ENCODE measurements at places on chromosomes 2 and 18. TPM values are rescaled to one million over a fixed set of nuclear protein-coding genes. Genes with fewer than 3 reads are reported as not detected.

The CYRIA gene
- total RNA-seq = 1.7 TPM

DNA sequence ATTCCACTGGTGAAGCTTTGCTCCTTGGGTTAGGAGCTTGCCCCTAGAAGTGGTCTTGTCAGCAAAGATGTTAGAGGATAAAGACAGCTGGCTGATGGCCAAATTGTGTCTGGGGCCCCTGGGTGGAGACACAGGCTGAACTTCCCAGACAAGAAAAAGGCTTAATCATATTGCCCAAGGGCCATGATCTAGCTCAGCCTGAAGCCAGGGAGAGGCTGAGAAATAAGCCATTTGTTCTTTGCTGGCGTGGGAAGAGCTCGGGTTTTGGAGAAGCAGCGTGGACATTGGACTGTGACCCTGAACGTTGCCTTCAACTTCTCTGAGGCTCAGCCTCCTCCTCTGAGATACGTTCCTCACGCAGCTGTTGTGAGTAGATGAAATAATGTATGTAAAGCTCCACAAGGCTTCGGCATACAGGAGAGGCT, 153.0 kb downstream of the ZFP36L2 start:
- peak; percentile 36 for DNase-seq

DNA sequence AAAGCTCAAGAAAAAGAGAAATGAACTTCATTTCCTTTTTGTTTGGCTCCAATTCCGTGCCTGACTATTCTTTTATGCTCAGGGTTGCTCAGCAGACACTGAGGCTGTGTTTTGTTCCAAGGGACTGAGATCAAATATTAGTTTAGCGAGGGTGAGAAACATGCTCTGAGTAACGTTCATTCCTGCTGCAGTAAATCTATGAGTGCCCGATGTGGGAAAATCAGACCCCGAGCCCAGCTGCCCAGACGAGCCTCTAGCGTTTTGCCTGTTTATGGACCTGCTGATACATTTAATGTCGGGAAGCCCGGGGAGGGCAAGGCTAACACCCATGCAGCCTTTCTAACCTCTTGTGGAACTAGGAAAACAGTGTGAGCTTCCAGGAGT, 119.2 kb downstream of the VAPA start:
- no peak for DNase-seq

DNA sequence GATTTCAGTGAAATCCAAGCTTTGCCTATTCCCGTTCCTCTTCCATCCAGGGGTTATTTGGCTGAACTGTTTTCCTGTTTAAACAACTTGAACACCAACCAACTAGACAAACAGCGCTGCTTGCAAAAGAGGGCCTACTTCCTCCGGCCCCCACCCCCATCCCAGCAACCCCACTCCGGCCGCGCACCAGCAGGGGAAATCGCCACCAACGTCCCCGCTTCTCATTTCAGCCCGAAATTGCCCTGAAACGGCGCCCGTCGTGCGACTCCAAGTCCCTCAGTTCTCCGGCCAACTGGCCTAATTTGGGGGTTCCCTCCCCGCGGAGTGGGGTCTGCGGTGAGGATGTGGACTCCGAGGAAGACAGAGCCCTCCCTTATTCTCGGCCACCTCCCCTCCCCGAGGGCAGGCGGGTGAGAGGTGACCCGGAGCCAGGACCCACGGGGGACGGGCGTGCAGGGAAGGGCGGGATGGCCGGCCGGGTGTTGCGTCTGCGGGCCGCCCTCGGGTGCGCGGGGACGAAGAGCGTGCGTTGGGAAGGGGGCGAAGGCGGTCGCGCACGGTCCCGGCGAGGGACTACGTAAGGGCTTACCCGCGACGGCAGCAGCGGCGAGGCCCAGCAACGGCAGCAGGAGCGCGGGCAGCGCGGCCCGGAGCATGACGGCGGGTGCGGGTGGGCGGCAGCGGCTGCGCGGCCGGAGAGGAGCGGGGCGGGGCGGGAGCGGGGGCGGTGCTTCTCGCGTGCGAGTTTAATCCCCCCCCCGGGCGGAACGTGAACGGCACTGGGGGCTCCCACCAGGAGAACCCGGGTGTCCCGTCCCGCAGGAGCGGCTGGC, at the start of gene CD302:
Gene CD302 (minus strand): TSS at position 666 of the 833 bp plus-strand sequence. CDS start 10 bp downstream, at position 656.
- DNase-seq = peak; percentile 45

The UGT1A10 gene
- total RNA-seq = not detected

The BMP10 gene
- not detected for total RNA-seq

The PTPRN gene
- 5.2 TPM for total RNA-seq

The TXNDC2 gene
- total RNA-seq = 0.18 TPM

The GKN2 gene
- total RNA-seq = not detected

GRCh38 chr2:225463449-225463848, 63.9 kb downstream of the NYAP2 start:
- DNase-seq = no peak

DNA sequence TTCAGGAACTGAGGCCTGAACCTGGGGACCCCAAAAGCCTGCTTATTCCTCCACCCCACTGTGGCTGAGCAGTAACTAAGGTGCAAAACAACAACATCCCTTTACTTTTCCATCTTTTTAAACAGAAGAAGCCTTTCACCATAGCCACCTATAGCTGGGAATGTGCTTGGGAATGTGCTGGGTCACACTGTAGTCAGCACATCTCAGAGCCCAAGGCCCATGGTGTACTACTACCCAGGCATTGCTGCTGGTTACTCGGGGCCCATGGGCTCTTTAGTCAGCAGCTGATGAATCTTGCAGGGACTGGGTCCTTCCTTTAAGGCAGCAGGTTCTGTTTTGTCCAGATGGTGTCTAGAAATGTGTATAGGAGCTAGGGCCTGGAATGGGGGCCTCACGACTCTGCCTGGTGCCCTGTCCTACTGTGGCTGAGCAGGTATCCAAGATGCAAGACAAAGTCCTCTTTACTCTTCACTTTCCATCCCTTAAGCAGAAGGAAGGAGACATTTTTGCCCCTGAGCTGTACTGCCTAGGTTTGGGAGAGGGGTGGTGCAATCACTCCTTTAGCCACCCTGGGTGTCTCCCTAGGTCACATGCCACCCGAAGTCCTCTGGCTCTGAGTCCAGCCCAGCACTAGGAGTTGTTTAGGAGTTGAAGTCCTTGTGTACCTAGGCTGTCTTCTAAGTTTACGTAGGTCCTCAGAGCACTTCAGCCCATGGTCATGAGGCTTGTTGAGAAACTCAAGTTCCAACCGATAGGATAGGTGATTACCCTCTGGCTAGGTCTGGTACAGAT, 70.1 kb downstream of the OXER1 start:
- no peak for DNase-seq

The ERICH2 gene
- total RNA-seq = not detected

The HOXD4 gene
- not detected for total RNA-seq

DNA sequence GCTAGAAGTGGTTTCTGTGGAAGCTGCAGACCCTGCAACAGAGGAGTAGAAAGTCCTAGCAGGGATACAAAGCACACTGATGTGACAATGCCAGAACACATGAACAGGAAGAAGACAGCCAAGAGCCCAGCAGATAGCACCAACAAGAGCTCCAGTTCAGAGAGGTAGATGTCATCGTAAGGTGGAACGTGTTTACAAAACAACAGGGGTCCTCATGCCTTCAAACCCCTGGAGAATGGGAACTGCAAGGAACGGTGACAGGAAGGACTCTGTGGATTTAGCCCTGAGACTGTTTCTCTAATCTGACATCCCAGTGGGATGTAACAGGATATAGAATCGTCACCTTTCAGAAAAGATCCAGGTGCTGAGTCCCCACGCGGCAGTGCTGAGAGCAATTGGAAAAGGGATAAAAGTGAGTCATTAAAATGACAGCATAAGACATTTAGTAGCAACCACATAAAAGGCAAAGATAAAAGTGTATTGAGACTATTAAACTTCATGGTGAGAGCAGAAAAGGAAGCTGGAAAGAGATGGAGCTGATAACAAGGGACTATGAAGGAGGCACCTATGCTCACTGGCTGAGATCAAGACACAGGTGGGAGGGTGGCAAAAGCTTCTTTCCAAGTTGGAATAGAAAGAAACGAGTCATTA, 195.2 kb downstream of the FBXO15 start:
- no peak for DNase-seq

The TUBA3D gene
- total RNA-seq = not detected

The STAM2 gene
- total RNA-seq = 55.0 TPM

The UGT1A8 gene
- not detected for total RNA-seq

GRCh38 chr2:522776-523175, 154.4 kb downstream of the TMEM18 start:
- DNase-seq = no peak

- no peak for DNase-seq
Observed at GRCh38 chr2:191176305-191176704, 25.5 kb upstream of the STAT4 start.

GRCh38 chr18:57441071-57441794, 6.1 kb downstream of the ONECUT2 start:
- DNase-seq = peak; percentile 33

The STPG4 gene
- total RNA-seq = 0.28 TPM

- no peak for DNase-seq
Observed at GRCh38 chr2:82062463-82062862, 1757.9 kb upstream of the LRRTM1 start.

- DNase-seq = no peak
Observed at GRCh38 chr2:15421753-15422152, 139.4 kb downstream of the NBAS start.

The GPR75 gene
- total RNA-seq = 1.7 TPM

DNA sequence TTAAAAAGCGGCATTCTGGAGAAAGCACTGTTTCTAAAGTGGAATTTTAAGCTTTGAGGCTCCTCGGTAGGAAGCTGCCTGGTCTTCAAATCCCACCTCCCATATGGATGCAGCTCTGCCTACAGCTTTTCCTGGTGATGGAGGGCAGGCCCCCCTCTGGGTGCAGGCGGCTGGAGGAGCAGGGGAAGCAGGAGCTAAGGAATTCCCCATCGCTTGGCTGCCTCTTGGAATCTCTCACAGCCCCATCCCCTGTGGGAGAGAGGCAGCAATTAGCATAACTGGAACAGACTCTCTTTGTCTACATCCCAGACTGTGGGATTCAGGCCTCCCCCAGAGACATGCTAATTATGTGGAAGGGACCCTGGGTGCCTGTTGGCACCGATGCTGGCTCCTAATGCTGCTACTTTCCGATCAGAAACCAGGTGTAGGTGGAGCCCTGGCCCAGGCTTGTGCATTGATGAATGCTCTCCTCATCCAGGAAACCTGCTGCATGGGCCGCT, 51.3 kb downstream of the LIPG start:
- no peak for DNase-seq

The SERPINB2 gene
- total RNA-seq = 34.4 TPM

The CCDC148 gene
- 0.56 TPM for total RNA-seq

DNA sequence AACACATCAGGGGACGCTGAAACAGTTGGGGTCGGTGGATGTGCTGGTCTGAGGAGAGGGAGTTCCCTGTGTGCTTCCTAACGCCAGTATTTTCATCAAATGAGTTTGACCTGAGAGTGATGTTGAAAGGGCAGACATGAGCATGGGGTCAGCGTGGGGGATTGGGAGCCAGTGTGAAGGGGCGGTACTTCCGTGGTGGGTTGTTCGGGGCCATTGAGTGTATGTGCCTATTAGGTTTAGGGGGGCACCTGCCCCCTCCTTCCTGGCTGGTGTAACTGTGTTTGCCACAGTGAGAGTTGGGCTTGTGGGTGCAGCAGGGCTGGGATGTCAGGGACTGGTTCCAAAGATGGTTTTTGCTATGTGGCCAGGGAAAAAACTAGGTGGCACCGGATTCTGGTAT, 24.4 kb downstream of the SPEG start:
- DNase-seq = no peak

DNA sequence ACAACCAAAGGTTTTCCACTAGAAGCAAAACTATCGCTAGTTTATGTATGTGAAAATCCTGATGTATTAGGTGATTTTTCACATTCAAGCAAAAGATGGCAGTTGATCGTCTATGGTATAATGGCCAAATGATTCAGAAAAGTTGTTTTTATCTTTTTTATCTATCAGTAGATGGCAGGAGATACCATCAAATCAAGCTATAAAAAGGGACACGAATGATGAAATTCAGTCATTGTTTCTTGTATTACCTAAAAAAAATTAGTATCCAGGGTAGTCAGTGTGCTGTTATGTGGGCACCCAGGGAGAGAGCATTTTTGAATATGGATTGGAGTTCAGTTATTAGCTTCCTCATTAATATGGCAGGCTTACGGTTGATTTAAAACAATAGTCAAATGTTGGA, 22.9 kb upstream of the CAVIN2 start:
- DNase-seq = no peak

DNA sequence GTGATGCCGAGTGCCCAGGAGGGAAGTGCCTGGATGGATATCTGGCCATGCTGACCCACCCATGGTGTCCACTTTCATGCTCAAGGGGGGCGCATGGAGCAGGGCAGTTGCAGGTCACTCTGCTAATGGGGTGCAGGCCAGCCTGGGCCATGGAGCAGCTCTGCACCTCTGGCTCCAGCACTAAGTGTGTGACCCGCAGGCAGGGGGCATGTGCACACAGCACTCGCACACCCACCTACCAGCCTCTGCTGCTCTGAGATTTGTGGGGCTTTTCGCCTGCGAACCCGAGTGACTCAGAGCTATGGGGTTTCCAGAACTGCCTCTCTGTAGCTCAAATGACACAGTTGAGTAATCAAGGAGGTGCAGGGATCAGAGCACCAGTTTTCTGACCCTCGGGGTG, 66.2 kb downstream of the CYP26B1 start:
- no peak for DNase-seq

The GNLY gene
- total RNA-seq = not detected

DNA sequence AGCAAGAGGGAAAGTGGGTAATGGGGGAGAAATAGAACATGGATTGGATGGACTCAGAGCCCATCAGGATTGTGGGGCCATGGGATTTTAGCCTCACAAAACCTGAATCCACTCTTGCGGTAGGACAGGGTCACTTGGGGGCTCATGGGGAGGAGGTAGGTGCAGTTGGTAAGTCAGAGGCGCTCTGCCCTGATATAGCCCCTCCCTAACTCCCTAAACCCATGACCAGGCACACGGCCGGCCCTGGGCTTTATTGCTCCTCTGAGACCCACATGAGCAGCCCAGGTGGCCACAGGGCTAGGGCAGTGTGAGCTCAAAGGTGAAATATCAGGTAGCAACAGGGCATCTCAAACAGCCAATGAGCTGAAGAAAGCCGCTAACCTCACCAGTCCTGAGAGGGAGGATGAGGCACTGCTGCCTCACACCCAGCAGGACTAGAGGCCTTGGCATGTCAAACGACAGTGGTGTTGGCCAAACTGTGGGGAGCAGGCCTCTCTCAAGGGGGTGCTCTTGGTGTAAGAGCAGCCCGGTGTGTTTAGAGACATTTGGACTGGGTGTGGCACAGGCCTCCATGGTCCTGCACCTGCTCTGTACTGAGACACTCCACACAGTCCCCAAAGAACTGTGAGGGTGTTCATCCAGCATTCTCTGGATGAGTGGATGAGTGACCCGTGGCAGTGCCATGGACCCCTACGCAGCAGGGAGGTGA, 90.8 kb upstream of the HS6ST1 start:
- DNase-seq = no peak

GRCh38 chr2:187055463-187055862, 206.5 kb upstream of the ZSWIM2 start:
- DNase-seq = no peak

DNA sequence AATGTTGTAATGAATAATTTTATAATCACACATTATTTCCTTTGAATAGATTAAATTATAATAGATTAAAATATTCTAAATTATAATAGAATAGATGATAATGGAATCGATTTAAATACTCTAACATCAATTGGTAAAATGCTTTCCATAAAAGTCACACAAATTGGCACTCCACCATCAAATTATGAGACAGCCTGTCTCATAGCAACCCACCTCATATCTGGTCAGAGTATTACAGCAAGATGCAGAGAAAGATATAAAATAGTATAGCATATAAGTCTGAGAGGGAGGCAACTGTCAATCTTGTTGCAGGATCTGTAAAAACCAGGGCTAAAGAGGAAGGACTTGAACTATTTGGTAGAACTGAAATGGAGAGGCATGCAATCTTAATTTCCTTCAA, 98.4 kb upstream of the NCKAP5 start:
- DNase-seq = peak; percentile 54
